A549 treated with GW870086 at 1 μM for 4 hours (cell line): ENCODE measurements at places on chromosomes 16 and 17. TPM values are rescaled to one million over a fixed set of nuclear protein-coding genes. Genes with fewer than 3 reads are reported as not detected.

PDILT gene
- not detected in 5 replicates for total RNA-seq

PABPN1L gene
- not detected in 5 replicates for total RNA-seq

FA2H gene
- total RNA-seq: 33.5 to 35.0 TPM (median 34.0 TPM) in 5 replicates

SLC47A1 gene
- 22.1 to 24.9 TPM (median 23.5 TPM) in 5 replicates for total RNA-seq

TBKBP1 gene
- 5.1 to 6.1 TPM (median 5.4 TPM) in 5 replicates for total RNA-seq

CD79B gene
- total RNA-seq: not detected in 5 replicates

CCL5 gene
- total RNA-seq: 0.61 to 1.8 TPM (median 1.2 TPM) in 5 replicates
